T-helper 2 cell treated with Interferon-gamma antibody and Interleukin-4, amounts not matched to agents 5 μg/mL and 100 μg/mL, for 36 hours (primary cell): ENCODE measurements at places on chromosomes 3 and 15.

GRCh38 chr15:67774626-67775025, 50.7 kb upstream of the SKOR1 start:
- DNase-seq, result no peak

DNA sequence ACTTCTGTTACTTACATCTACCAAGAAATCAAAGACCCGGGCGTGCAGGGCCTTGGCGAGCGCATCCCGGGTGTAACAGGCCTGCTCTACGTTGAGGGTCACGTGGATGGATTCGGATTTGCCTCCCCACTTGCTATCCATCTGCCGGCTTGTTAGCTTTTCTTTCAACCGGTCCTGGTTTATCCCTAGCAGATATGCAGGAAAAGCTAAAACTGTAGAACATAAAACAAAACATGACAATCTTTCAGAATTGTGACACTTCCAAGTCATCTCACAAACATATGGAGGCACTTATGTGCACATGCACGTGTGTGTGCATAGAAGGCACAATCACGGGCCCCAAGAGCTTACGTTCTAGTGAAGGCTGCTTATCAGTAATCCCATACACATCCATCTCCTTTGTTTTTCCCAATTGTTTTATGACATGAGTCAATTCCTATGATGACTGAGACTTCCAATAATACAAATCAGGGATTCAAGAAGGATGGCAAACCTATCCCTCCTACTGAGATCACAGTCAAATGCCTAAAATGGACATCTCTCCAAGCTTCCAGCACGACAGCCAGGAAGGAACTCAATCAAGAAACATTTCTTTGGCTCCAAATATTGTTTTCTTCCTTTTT, 11.3 kb downstream of the LDHAL6B start:
- DNase-seq, result no peak

DNA sequence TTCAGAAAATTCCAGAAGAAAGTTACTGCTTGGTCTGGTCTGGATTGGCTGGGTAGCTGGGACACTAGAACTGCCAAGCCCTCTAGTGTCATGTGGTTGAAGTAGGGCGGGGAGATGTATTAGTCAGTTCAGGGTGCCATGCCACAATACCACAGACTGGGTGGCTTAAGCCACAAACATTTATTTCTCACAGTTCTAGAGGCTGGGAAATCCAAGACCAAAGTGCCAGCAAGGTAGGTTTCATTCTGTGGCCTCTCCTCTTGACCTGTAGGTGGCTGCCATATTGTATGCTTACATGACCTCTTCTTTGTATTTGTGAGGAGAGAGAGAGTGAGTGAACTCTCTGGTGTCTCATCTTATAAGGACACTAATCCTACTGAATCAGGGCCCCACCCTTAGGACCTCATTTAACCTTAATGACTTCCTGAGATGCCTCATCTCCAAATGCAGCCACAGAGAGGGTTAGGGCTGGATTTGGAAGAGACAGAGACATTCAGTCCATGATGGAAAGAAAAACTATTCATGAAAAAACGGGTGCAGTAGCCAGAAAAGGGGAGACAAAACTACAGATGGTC, 18.1 kb upstream of the ZSCAN2 start:
- no peak for DNase-seq

DNA sequence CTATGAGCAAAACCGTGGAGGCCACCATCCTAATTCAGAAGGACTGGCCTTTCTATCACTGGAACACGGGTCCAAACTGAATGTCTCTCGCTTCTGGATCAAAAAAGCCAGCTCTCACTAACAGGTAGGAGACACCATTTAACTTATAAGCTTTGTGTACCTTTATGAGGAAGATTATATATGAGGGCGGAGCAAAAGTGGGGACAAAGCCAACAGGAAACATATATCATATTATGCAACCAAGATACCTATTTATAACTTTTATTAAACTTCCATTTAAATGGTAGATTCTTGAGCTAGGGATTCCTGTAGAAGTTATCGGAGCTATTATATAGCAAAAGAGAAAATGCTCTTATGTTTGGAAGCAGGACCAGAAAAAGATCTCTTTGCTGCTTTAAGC, 78.4 kb downstream of the IGF2BP2 start:
- DNase-seq, result no peak
